ENCODE measurements at places on chromosomes 13 and 19.

GRCh38 chr19:35495107-35496064 is 5.1 kb upstream of the KRTDAP start:
- peak; percentile 85 for DNase-seq

DNA sequence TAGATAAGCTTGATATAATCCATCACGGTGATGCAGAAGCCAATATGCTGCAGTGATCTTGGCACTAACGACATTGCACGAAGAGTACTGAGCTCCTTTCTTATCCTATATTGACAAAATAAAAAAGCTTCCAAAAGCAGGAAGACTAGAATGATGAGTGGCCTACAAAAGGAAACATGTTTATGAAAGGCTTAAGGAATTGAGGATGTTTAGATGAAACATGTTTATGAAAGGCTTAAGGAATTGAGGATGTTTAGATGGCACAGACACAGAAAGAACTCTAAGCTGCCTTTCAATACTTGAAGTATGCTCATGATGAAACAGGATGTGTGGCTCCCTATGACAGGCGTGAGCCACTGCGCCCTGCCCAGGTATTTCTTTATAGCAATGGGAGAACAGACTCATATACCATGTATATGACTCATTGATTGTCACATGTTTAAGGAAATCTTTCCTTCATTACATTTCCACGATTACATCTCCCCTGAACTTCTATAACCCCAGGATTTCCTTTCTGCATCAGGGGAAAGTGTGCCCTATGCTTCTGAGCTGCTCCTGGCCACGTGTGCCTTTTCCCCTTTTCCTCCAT is 690.8 kb upstream of the ARGLU1 start:
- no peak for DNase-seq

- no peak for DNase-seq
Measured at GRCh38 chr19:16897856-16898161, 9.0 kb downstream of the F2RL3 start.

- DNase-seq, result no peak
Measured at GRCh38 chr13:27679396-27679795, 57.7 kb downstream of the POLR1D start.

- no peak for DNase-seq
Measured at GRCh38 chr13:22461854-22462490, 718.8 kb upstream of the SGCG start.

GRCh38 chr13:32989290-32989667 is 26.9 kb upstream of the KL start:
- no peak for DNase-seq

DNA sequence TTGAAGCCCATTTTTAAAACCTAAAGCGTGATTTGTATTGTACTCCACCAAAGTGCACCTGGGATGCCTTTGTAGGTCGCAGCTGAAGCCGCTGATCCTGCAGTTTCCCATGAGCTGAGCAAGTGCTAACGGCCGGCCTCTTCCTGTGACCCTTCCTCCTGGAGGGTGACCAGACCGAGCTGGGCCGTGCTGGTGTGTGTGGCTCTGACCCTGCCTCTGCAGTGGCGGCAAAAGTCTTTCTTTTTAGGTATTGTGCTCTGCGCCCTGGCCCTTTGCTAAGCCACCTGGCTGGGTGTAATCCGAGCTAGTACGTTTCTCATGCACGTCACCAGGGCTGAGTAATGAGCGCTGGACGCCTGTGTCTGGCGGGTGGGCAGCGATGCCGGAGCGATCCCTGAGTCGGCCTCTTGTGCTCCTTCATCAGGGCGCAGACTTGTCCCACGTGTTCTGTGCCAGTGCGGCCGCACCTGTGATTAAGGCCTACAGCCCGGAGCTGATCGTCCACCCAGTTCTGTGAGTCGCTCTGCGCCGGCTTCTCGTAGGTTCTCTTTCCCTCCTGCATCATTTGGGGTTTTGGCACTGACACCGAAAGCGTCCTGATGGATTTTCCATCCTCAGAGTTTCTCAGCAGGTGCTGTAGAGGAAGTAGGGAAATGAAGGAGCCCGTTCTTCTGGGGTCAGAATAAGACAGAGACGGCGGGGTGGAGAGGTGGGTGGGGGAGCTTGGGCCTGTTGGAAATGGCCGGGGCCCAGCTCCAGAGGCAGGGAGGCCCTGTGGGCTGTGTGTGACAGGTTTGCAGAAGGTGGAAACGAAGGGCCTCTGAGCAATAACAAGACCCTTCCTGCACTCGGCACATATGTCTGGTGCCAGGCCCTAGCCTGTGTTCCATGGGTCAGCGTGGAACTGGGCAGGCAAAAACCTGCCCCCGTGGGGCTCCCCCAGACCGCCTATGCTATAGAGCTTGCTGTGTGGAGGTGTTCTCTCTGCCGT is 9.7 kb downstream of the NAXD start:
- no peak for DNase-seq

- DNase-seq, result no peak
Measured at GRCh38 chr13:114125589-114125988, 6.8 kb downstream of the RASA3 start.

DNA sequence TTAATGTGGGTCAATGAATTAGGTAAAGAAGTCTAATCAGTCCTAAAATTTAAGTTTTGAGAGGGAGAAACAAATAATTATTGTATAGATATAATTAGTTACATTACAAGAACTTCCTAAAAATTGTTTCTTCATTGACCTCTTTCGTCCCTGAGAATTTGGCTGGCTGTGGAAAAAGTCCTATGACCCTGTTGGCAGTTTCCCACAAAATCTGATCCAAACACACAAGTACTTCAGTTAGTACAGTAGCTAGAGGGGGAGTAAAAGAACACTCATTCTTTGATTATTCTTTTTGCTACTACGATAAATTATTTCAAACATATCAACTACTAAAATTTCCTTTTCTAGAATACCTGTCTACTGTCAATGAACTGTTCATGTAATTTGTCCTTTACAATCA is 11.3 kb downstream of the POSTN start:
- DNase-seq, result no peak

DNA sequence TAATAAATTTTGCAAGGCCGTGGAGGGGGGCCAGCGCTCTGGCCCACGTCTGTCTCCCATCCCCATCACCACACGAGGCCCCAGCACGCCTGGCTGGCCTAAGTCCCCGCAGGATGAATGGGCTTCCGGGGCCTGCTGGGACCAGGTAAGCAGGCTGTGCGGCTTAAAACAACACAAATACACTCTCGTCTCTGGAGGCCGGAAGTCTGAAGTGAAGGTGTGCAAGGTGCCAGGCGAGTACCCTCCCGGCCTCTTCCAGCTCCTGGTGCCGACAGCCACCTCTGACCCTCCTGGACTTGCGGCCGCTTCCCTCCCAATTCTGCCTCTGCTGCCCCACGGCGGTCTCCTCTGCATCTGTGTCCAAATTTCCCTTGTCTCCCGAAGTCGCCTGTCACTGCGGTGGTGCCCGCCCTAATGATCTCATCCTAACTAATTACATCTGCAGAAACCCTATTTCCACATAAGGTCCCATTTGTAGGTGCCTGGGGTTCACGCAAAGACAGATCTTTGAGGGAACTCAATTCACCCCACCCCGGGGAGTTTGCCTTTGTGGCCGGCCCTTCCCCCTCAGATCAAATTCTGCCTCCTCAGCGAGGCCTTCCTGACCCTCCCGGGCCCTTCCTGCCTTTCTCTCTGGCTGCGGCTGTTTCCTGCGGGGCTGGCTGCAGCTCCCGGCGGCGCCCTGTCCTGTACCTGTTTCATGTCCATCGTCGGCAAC is 8.1 kb upstream of the PTBP1 start:
- no peak for DNase-seq

DNA sequence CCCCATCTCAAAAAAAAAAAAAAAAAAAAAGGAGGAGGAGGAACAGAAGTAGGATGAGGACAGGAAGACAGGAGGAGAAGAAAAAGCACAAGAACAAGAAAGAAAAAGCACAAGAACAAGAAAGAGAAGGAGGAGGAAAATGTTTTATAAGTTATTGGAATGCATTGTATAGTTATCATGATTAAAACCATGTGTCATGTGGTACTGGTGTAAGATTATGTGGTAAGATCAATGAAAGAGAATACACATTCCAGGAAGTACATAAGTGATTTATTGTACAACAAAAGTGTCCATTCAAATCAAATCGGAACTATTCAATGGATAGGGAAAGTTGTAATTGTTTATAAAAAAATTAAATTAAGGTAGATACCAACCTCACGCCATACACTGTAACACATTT is 167.7 kb downstream of the MZT1 start:
- no peak for DNase-seq
